ENCODE measurements at places on chromosomes 1 and 21.
A peak's percentile ranks its signal among the peaks of the same experiment; 100 is the strongest.

DNA sequence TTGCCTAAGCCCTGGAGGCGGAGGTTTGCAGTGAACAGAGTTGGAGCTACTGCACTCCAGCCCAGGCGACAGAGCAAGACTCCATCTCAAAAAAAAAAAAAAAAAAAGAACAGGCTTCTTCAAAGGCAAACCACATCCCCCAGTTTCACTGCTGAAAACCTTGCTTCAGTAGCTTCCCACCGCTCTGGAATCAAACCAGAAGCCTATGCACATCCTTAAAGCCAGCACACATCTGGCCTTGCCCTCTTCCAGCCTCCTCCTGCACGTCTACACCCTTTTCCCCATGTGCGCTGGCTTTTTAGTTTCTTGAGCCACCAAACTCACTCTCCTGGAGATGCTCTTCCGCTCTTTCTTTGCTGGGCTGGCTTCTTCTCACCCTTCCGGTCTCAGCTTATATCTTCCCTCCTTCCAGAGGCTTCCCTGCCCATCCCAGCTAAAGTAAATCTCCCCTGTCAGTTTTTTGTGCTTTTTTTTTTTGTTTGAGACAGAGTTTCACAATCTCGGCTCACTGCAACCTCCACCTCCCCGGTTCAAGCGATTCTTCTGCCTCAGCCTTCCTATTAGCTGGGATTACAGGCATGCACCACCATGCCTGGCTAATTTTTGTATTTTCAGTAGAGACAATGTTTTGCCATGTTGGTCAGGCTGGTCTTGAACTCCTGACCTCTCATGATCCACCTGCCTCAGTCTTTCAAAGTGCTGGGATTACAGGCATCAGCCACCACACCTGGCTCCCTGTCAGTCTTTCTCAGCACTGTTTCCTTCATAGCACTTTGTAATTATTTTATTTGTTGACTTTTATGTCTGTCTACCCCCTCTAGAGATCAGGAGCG, 42.0 kb upstream of the ID3 start:
- DNase-seq: no peak

DNA sequence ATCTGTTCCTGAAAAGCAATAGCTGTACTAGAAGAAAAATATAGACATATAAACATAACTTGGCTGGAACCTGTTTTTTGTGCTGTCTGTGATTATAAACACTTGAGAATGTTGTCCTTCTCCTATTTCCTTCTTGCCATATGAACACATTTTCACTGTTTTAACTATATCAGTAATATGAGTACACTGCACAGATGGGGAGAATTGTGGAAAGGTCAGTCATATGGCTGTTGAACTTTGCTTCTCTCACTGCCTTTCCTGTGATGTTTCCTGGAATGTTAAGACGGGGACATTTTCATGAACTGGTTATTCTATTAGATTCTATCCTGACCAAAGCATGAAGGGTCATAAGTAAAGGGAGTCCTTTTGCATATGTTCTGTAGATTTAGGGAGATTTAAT, 24.9 kb downstream of the HMCN1 start:
- no peak for DNase-seq

GRCh38 chr1:66175581-66175980, 358.4 kb upstream of the SGIP1 start:
- DNase-seq: no peak

DNA sequence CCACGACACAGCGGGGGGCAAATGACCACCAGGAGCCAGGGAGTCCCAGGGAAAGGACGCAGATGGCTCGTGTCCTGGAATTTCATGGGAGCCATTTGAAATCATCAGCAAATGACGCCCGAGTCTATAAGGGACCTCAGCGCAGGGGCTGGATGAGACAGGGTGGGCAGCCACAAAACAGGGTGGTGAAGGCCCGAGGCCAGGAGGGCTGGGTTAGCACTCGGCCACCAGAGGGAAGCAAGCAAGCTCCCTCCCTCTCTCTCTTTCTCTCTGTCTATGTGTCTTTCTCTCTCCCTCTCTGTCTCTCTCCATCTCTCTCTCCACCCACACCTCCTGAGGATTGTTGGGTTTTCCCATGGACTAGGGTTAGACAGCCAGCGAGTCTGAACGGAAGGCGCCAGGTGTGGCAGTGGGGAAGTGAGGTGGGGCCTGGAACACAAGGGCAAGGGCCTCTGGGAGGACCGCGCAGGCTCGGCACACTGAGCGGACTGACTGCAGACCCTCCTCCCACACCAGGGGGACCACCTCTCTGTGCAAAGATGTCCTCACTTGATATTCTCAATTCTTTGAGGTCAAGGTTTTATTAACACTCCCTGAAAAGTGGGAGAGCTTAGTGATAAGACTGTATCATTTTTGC, 73.8 kb upstream of the TMPRSS2 start:
- DNase-seq: peak; percentile 33

- no peak for DNase-seq
Measured at GRCh38 chr1:226407199-226407496, 745 bp downstream of the PARP1 start.

- DNase-seq: no peak
Measured at GRCh38 chr1:199913318-199913717, 114.2 kb upstream of the NR5A2 start.

DNA sequence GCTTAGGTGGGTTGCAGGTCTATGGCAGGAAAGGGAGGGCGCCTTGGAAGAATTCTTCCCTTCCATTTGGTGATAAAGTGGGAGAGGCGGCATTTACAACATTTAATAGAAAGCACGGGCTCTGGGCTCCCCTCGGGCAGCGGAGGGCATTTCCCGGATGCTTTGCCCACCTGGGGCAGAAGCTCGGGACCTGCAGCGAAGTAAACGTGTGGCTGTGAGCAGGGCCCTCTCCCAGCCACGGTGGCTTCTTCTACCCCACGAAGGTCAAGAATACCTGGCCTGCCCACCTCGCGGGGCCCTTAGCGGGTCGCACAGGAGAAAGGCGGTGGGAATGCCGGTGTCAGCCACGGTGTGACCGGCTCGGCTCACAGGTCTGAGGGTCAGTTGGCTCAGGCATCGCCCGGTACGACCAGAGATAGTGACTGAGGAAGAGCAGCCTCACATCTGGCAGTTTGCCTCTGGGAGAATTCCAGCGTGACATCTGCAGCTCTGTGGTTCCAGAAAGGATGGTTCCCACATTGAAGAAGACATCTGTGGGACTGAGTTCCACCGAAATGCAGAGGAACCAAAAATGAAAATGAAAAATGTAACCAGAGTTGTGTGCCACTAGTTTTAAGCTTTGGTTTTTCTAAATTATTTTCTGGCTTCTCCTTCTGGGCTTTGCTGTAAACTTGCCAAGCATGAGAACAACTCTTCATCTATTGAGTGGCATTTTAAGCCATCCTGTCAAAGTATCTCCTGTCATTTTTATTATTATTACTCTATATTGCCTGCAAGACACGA, 720 bp upstream of the F3 start:
- DNase-seq: peak; percentile 65

- no peak for DNase-seq
Measured at GRCh38 chr21:39321424-39321823, 8.0 kb upstream of the BRWD1 start.

DNA sequence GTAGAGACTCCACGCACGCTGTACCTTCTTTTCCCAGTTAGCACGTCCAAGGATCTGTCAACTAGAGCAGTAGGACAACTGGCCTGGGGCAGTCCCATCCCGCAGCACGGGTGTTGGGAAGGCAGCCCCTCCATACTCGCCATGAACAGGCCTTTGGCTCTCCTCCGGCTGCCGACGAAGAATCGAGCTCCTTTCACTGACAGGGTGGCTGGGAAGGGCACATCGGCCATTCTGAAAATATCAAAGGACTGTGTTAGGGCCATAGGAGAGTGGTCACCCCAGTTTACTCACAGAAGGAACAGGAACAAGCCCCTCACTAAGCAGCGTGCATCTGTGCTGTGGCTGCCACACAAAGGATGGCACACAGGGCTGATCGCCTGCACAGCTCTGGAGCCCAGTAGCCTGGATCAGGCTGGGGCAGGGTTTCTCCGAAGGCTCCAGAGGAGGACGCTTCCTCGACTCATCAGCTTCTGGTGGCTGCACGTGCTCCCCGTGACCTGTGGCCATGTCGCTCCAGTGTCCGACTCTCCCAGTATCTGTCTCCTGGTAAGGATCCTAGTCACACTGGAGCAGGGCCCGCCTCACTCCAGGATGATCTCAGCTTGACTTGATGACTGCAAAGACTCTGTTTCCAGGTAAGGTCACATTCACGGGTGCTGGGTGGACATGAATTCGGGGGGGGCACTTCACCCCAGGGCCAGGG, 8.9 kb downstream of the KRTAP10-1 start:
- no peak for DNase-seq

DNA sequence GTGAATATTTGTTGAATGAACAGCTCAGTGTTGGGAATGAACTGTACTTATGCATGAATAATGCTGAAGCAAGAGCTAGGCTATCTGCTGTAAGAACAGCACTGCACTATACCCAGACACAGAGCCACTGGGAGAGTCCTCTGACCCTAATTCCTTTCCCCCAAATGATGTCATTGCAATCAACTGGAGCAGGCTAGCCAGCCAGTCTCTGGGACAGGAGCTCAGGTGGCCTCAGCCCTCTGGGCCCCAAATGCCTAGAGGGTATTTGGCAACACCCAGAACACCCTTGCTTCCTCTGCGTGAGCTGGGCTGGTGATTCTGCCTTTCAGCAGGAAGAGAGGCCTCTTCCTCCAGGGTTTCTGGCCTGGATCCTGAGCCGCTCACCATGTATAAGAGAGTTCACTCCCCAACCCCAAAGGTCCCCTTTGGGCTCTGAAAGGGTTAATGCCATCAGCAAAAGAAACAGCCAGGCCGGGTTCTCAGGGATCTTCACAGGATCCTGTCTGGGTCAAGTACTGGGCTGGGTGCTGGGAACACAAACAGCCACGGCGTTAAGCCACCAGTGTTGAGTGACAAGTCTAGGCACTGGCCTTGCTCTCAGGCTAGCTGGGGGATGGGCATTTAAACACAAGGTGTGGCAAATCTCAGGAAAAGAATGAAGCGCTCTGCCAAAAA, 3.7 kb upstream of the PADI4 start:
- no peak for DNase-seq

DNA sequence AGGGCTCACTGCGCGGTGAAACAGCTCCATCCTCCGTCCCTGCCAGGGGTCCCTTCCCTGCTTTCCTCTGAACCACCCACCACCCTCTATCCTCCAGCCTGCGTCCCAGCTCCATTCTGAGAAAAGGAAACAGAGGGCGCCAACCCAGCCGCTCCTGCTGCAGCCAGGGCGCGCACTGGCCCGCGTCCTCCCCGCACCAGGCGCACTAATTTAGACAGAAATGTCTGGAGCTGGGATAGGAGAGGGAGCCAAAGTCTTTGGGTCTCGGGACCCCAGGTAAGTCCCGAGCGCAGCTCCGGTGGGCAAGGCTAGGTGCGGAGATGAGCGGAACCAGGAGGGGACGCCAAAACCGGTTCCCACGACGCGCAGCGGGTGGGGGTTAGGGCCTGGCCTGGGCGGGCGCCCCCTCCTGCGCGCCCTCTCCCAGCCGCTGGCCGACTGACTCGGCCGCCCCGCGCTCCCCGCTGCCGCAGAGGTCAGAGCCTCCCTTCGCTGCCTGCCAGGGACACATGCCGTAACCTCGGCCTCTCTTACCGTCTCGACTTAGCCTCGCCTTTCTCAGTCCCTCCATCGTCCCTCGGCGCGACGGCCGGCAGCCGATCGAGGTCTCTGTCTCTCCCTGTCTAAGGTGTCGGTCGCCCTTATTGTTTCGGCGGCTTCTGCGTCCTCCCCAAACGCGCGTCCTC, 2.0 kb downstream of the CAMK2N1 start:
- DNase-seq: no peak

DNA sequence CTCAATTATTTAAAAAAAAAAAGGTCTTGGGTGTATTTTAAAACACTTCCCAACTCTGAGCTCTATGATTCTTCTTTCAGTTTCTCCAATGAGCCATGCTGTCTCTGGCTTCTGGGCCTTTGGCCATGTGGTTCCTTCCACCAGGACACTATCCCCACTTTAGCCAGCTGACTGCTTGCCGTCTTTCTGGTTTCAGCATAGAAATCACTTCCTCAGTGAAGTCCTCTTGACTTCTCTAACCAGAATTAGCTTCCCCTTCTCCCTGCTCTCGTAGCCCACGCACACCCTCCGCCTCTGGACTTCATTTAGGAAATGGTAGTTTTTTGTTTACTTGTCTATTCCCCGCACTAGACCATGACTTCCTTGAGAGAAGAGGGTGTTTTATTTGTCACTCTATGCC, 1.1 kb upstream of the DIO1 start:
- DNase-seq: no peak

DNA sequence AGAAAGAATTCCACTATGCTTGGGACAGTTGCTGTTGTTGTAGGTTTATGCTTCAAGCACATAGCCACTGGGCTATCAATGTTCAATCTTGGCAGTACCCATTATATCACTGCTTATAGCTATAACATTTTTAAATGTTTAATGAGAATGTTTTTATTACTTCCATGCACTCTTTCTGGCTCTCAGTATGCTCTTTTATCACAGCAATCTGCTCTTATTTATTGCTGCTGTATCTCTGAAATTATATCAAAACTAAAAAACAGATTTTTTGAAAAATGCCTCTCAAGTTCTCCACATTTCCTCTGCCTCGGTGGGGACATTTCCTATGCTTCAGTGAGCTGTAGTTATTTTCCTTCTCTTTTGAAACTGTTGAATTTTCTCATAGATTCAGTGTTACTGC, 5.4 kb upstream of the SGIP1 start:
- no peak for DNase-seq

DNA sequence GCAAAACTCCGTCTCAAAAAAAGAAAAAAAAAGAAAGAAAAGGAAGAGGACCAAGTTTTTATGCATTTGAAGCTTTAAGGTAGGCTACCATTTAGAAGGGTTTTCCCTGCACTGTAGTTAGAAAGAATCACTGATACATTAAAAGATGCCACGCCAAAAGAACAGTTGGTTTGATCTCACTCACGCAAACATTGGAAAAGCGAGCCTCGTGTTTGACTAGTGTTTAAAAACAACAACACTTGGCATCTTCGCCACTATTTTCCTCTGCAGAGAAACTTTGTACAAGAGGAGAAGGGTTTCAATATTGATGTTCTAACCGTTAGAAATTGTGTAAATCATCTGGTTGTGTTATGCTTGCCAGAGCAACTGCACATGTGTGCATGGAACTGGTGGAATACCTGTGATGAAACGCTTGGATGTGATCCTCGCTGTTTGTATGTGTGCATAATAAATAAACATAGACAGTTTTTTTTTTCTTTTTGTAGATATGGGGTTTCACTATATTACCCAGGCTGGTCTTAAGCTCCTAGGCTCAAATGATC, 24.0 kb upstream of the CAMTA1 start:
- DNase-seq: peak; percentile 58

DNA sequence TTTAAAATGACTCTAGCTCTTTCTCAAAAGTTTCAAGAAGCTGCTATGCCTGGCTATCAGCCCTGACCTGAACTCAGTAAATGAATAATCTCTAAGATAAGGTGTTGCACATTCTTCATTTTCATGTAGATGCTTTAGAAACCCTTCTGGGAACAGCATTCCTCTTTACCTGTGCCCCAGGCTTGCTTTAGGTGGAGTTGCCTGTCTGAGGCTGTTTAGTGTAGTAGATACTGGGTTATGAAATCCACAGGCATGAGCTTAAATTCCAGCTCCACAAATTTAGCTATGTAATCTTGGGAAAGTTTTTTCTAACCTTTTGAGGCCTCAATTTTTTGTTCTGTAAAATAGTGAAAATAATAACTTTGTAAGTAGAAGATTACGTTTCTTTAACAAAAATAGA, 41.6 kb downstream of the ATP6V1G3 start:
- no peak for DNase-seq

- no peak for DNase-seq
Measured at GRCh38 chr1:214416417-214416816, 135.0 kb downstream of the PTPN14 start.

Measured in left lobe of liver (tissue), 2 donors.